ENCODE measurements at places on chromosomes 2 and 18.

- DNase-seq, result no peak
Observed at GRCh38 chr2:113863144-113863543, 26.7 kb upstream of the ACTR3 start.

GRCh38 chr2:110101901-110102803 is 13.5 kb downstream of the MALL start:
- DNase-seq, result no peak

DNA sequence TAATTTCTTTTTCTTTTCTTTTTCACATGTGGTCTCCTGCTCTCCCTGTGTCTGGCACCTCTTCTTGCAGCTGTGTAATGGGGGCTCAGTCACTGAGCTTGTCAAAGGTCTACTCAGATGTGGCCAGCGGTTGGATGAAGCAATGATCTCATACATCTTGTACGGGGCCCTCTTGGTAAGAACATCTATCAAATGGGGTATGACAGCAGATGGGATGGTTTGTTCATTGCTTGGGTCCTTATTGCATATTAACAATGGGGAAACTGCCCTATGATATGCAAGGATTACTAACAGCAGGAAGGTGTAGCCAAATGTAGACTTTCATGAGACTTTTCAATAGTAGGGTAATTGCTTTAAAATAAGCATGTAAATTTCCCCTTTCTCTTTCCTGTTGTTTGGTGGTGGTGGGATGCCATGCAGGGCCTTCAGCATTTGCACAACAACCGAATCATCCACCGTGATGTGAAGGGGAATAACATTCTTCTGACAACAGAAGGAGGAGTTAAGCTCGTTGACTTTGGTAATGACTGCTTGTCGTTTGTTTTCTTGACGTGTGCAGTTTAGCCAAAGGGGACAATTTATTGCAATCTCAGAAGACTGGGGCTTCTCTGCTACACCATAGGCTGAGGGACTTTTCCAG is 36.5 kb downstream of the MYO3B start:
- no peak for DNase-seq

DNA sequence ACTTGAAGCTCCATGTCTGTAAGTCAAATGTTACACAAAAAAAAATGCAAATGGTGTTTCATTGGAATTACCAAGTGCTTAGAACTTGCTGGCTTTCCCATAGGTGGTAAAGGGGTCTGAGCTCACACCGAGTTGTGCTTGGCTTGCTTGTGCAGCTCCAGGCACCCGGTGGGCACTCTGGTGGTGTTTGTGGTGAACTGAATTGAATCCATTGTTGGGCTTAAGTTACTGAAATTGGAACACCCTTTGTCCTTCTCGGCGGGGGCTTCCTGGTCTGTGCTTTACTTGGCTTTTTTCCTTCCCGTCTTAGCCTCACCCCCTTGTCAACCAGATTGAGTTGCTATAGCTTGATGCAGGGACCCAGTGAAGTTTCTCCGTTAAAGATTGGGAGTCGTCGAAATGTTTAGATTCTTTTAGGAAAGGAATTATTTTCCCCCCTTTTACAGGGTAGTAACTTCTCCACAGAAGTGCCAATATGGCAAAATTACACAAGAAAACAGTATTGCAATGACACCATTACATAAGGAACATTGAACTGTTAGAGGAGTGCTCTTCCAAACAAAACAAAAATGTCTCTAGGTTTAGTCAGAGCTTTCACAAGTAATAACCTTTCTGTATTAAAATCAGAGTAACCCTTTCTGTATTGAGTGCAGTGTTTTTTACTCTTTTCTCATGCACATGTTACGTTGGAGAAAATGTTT is 97.9 kb upstream of the IL1R2 start:
- no peak for DNase-seq

DNA sequence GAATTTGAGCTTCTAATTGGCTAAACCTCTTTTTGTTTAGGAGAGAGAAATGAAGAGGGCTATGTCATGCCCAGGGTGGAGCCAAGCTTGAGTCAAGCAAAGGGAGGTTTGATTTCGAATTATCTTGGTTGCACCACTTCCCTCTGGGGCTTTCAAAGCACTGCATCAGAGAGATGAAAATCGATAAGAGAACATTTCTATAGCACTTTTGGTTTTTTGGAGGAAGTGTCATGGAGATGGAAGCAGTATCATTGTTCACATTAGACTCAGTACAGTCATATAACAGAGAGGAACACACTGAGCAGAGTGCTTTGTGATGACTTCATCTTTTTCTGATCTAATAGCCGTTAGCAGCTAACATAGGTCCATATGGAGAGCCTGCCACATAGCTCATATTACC is 120.3 kb upstream of the UXS1 start:
- no peak for DNase-seq

DNA sequence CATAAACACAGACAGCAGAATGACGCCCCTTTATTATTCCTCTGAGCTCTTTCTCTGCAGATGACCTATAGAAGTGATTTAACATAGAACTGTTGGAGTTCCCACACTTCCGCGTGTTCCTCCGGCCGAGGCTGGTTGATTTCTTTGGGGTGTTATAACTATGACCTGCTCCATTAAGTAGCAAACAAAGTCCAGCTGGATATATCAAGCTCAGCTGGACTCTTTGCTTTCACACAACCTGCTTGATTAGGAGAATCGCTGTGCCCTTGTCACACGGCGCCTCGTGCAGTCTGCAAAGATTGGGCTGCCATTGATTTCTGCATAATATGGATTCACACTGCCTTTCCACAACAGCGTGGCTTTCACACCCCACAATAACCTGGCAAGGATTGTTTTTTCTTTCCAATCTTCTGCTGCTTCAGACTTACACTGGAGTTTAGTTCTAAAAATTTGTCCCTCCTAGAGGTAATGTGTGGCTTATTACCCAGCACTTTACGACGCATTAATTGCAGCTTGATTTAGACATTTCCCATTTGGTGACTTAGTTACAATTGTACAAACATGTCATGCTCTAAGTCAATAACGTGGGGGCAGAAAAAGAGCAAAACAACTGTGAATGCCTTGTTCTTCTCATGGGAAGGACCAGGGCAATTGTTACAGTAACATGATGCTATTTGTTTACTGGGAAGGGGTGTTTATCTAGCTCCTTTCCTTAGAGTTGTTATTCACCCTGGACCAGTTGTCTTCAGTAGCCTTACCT is 485.7 kb downstream of the TXNL1 start:
- no peak for DNase-seq

DNA sequence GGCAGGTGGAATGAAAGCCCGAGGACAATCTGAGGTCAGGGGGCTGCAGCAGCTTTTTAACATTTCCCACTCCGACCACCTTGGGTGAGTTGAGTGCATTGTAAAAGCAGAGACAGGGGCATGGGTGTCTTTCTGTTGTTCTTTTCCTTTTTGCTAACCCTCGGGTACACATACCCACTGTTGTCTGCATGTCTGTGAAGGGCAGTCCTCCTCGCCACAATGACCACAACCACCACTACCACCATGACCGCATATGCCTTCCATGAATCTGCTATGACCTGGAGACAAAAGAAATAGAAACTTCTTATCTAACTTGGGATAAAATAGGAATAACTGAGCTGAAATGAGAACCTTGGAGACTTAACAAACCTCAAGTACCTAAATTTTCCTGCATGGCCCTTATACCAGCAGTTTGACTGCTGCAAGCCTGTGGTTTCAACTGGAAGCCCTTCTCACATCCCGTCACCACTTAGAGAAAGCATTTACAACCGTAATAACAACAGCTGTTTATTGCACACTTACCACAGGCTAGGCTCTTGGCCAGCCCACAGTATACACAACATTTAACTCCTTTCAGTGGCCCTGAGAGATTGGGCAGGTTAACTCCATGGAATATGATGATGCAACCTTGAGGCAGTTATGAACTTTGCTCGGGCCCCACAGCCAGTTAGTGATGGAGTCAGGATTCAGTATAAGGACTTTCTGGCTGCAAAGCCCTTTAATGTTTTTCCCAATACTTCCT is 80.3 kb downstream of the GYPC start:
- no peak for DNase-seq

DNA sequence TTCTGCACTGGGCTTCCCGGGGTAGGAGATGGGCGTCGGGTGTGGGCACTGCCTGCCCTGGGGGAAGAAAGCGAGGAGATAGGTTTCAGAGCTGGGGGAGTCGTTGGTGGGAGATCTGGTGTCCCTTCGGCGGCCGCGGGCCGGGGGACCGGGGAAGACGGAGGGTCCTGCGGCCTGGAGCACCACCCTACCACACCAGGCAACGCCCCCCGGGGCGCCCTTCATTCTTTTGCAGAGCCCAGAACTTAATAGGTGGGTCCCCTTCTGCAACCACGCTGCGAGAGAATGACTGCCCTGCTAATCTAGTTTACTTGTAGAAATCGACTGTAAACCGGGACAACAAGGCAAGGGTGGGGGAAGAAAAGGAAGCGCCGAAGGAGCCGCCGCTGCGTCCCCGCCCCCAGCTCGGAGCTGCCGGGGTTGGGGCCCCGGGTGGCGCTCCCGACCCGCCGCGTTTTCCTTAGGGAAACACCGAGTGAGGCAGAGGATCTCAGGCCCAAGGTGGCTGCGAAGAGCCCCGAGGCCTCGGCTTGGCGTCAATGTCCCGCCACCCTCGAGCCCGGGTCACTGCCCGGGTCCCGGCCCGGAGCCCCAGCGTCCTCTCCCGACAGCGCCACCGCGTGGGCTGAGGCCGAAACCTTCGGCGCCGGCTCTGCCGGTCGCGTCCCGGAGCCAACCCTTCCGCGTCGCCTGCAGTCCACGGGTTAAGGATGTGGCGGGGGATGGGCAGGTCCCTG is 5.4 kb upstream of the SATB2 start:
- no peak for DNase-seq

DNA sequence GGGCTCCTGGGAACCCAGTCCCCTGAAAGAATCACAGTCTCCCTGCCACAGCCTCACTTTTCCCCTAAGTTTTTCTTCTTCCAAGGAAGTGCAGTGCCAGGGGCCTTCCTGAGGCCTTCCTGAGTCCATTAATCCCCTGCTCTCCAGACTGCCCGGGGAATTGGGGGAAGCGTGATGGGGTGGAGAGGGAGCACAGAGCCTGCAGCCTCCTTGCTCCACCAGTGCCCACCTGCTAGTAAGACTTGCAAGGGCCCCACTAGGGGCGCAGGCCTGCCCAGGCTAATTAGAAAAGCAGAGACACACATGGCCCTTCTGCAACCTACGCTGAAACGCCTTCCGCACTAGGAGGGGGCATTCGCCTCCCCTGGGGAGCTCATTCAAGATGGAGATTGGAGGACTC is 110.6 kb downstream of the MRO start:
- DNase-seq, result no peak

DNA sequence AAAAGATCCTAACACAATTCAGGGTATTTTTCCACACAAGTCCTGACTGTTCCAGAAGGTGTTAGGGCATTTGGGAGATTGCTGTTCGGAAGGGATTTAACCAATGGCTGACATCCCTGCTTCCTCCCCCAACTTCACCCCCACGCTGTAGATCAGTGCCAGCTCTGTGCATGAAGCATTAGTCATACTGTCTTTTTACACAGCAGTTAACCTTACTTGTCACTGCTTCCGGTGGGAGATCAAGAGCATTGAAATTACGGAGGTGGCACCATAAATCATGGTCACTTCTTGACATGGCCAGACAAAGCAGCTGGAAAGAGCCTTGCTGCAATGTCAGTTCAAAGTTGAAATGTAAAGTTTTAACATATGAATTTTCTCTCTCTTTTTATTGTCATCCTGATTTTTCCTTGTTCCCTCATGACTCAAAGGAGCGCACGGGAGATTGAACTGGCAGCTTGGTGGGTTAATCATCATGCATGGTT is 70.2 kb downstream of the HRH4 start:
- DNase-seq, result no peak

DNA sequence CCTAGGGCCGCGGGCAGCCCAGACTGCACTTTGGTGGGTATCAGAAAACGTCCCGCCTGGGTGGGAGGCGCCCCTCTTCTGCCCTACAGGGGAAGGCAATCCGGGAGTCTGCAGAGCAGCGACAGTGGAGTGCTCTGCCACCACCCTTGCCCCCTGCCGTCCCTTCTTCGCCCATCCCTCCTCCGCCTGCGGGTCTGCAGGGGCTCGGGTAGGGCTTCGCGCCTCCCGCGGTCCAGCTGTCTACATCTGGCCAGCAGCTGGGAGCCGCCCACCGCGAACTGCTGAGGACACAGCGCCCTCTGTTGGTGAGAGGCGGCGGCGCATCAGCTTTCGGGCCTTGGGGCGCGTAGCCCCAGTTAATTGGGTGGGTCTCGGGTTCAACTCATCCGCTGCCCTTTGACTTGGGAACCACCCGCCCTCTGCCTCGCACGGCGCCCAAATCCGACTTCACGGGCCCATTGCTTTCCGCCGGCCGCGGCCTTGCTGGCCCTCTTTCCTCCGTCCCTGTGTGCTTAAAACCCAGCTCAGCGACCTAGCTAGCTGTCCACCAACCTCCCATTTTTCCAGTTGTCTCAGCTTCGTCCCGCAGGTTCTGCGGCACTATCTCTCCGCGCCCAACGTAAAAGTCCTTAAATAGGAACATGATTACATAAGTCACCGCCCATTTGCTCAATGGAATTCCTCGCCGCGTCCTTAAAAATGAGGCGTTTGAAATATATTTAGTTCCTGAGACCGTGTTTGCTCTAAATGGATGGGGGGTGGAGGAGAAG is 17.6 kb downstream of the WNT10A start:
- no peak for DNase-seq

DNA sequence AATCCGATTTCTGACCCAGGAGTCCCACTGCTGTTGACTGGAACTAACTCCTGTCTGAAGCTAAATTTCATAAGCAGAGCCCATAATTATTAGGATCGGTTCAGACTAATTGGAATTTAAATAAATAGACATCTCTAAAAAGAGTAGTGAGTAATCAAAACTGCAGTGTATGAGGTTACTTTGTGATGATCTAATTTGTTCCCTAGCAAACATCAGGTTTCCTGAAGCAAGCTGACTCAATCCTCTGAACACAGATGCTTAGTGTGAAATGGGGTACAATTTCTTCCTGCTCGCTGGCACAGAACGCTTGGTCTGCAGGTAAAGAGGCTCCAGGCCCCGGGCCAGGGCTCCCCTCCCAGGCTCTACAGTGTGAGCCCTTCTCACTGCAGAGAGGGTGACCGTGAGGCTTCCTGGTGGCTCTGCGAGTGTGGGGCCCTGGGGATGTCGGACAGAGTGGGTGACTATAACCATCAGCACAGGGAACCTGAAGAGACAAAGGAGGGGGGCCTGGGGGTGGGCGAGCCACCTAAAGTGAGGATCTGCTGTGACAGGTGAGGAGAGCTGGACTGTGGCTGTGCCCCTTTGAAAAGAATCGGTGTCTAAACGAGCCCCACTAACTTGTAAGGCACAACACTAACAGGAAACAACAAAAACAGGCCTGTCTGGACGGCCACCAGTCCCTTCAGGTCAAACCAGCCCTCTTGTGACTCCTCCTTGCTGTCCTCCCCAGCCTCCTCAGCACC is 20.2 kb downstream of the CHST10 start:
- no peak for DNase-seq

Data from cerebellar nuclear complex (tissue), 1 donor.